Activated naive CD4-positive, alpha-beta T cell treated with anti-CD3 and anti-CD28 coated beads, Interleukin-2, amount 10 ng/mL, durations not matched to agents 7 days and 5 days (primary cell): ENCODE measurements at places on chromosomes 7 and 10.

- DNase-seq, result no peak
Measured at GRCh38 chr10:13813550-13813949, 226.8 kb downstream of the PRPF18 start.

- no peak for DNase-seq
Measured at GRCh38 chr7:29563590-29564495, at the start of gene PRR15. PRR15 (plus strand) TSS chr7:29563835; CDS start chr7:29566330, 2,495 bp downstream.

DNA sequence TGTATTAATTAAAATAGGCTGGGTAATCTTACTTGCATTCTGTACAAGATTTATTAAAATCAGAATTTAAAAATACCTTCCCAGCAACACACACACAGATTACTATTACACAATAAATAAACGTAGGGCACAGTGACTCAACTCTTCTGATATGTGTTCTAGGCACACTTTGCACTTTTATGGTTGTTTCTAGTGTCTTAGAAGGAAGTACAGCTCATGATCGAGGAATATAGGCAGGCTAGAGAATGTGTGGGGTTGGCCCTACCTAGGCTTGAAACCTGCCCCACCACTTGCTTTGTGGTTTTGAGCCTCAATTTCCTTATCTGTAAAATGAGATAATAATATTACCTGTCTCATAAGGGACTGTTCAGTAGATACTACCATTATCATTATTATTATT, 30.5 kb downstream of the ARMC3 start:
- no peak for DNase-seq

DNA sequence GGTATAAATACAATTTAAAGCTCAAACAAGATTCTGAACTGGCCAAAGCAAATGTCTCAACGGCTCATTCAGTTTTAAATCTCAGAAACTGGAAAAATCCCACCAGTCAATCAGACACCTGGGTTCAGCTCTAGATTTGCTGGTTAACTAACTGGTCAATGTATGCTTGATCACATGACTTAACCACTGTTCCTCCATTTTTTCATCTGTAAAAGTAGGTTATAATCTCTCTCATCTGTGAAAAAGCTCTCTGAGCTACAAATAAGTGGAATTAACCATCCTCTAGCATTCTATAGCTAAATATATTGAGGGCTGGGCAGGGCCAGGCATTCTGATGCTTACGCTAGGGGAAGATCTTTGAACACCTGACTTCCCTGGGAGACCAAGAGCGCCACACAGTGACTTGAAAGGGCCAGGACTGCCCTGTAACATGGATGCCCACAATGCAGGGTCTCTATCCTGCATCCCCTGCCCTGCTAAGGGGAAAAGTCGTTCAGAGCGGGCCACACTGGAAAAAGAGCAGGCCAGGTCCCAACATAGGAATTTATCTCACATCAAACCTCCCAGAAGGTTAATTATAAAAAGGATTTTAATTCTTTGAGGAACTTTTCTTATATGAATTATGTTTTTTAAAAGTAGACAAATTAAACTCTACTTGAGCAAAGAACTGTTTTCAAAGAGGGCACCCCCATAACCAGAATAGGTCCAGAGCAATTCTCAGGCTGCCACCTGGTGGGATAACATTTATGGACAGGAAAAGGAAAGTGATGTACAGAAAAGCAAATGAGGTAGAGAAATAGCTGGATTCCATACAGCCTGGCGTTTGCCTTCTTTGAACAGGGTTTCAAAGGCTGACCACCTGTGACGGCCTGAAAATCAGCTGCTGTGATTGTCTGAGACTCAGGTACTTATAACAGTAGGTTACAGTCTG, 1.8 kb downstream of the RP9 start:
- peak; percentile 46 for DNase-seq

DNA sequence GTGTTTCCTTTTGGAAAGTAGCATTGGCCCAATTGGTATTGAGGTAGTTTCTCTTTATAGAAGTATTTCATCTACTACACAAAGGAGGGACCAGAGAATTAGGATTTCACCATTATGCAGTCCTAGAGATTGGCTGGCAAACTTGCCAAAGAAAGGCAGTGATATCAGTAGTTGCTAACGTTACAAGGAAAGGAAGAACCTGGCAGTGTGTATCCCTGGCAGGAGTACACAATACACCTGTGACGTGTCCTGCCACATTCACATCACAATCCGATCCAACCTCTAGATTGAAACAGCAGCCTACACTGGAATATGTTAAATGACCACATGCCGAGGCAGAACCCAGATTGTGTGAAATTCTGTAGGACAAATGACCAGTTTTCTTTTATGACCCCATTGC, 81.7 kb downstream of the CACNB2 start:
- no peak for DNase-seq

DNA sequence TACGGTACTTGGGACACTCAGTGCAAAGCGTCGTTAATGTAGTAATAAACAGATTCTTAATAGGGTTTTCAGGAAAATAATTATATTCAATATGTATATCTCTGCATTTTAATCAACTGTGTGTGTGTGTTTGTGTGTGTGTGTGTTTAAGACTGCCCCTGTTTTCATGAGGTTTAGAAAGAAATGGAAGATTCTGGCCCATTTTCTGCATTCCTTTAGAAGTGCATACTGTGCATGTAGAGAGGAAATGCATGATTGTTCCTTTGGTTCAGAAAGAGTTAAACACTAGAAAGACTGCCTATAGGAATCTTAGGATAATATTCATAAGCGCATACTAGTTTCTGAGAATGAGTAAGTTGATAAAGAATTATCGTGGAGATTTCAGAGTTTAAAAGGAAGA, 975 bp downstream of the CNTNAP2 start:
- DNase-seq, result no peak

GRCh38 chr10:103767756-103768155, 87.6 kb downstream of the SH3PXD2A start:
- DNase-seq, result no peak

- no peak for DNase-seq
Measured at GRCh38 chr10:78916227-78916626, 152.5 kb upstream of the ZMIZ1 start.
